Uterus (tissue), 4 donors: ENCODE measurements at places on chromosomes 3 and 15.
A peak's percentile ranks its signal among the peaks of the same experiment; 100 is the strongest.

GRCh38 chr3:117235304-117235703, 525.7 kb downstream of the TUSC7 start:
- no peak for DNase-seq

DNA sequence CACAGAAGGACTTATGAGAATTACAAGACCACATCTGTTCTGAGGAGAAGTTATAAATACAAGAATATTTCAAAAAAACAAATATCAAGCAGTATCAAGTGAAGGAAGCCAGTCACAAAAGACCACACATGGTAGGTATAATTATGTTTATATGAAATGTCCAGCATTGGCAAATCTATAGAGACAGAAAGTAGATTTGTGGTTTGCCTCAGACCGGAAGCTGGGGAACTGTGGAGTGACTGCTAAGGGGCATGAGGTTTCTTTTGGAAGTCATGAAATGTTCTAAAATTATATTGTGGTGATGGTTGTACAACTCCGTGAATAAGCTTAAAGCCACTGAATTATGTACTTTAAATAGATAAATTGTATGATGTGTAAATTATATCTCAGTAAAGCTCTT, 136.9 kb downstream of the FRMD5 start:
- DNase-seq, result no peak

DNA sequence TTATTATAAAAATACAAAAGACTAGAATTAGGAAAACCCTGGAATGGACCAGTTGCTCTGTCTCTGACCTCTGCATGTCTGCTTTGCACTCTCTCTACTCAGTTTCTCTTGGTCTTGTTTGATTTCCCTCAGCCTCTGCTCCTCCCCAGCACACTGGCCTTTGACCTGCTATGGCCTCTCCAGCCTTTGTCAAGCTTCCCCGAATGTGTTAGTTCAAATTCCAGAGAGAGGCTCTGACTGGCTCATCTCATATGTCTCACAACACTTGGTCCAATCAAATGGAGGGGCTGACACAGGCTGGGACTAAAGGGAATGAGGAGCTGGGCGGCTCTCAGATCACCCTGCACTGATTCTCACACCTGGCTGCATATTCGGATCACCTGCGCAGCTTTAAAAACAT, 52.4 kb upstream of the CMTM8 start:
- DNase-seq, result no peak

DNA sequence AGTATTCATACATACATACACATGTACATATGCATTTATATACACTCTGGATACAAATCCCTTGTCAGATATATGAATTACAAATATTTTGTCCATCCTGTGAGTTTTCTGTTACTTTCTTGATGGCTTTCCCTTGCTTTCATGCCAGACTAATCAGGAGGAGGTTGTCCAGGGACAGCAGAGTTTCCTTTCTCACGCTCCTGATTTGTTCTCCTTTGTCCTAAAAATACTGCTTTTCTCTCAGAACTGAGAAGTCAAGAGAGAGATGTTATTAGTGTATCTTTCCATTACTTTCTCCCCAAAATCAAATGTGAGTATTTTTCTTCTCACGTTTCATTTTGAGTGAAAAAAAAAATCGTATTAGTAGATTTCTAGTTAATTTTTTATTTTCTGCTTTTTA, 12.1 kb upstream of the TCAIM start:
- DNase-seq, result no peak

DNA sequence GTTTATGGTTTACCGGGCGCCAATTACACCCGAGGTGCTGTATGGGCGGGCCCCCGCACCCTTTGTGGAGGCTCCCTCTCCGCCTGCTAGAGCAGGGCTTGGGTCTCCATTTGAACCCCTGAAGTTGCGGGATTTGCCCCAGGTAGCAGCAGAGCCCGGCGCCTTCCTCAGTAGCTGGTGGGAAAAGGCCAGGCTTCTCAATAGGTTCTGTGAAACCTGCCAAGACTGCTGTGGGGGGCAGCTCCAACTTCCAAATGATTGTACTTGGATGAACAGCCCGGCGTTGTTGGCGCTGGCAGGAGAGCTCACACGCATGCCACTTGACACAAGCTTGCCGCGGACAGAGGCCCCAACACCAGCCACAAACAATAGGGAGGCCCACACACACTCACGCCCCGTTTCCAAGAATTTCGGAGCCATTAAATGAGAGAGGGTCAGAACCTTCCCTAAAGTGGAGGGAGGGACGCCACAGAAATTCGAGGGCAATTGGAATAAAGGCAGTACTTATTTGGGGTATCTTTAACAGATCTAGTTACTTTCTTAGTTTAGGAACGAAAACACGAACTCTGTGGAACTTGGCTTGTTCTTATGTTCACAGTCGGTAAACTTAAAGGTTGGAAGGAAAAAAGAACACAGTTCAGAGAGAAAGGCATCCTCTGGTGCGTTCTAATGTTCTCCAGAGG, 1.4 kb downstream of the EPHB3 start:
- peak; percentile 61 for DNase-seq

- no peak for DNase-seq
These were observed 34.0 kb downstream of the PCSK6 start for GRCh38 chr15:101455291-101456025.

DNA sequence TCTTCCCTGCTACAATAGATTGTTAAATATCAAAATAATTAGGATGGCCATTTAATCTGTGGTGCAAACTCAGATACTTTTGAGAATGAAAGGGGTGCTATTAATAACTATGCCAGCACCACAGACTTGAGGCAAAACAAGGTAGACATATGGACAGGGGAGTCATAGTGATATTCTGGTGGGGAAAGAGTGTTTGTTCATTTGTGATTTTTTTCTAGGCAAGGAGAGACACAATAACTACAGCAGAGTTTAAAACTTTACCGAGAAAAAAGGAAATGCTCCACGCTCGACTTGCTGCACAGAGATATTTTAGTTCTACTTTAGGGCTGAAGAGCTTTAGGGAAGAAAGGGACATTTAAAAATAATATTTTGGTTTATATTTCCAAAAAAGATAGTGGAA, 611.2 kb upstream of the GRM7 start:
- no peak for DNase-seq

GRCh38 chr3:36648241-36649034, 115.9 kb downstream of the DCLK3 start:
- no peak for DNase-seq
